ENCODE measurements at places on chromosomes 11 and 22. TPM values are rescaled to one million over a fixed set of nuclear protein-coding genes. Genes with fewer than 3 reads are reported as not detected.

GRCh38 chr22:31332886-31333285 lies 13.3 kb downstream of the PATZ1 start:
- no peak for DNase-seq

GRCh38 chr22:27802346-27803073 lies 954 bp upstream of the MN1 start:
- DNase-seq, result no peak

DNA sequence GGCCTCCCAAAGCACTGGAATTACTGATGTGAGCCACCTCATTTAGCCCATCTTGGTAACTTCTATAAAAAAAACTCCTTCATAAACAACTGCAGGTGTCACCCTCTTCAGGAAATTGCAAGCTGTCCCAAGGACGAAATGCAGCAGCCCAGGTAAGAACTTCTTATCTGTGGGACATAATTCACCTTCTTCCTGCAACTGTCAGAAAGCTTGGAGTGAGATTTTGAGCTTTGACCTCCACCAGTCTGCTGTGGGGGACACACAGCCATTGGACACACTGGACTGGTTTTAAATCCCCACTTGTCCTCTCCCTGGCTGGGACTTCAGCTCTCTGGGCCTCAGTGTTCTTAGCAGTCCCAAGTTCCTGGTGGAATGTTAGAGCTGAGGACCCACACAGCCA lies 368.5 kb downstream of the MN1 start:
- no peak for DNase-seq

DNA sequence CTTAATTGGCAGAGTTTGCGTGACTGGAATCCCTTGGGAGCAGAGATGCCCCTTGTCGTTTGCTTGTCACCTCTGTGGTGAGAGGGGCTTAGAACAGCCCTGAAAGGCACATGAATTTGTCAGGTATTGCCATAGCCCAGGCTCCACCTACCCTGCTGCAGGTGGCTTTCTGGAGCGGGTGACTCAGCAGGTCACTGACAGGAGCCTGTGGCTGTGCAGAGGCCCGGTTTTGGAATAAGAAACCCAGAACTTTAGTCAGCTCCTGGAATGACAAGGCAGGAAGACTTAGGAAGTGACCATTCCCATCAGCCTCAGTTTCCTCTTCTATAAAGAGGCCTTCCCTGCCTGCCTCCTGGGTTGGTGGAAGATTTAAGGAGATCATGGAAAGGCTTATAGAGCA lies 539.7 kb downstream of the INSC start:
- no peak for DNase-seq

- DNase-seq, result no peak
These were observed 40.2 kb upstream of the MOB2 start for GRCh38 chr11:1526785-1527184.

DNA sequence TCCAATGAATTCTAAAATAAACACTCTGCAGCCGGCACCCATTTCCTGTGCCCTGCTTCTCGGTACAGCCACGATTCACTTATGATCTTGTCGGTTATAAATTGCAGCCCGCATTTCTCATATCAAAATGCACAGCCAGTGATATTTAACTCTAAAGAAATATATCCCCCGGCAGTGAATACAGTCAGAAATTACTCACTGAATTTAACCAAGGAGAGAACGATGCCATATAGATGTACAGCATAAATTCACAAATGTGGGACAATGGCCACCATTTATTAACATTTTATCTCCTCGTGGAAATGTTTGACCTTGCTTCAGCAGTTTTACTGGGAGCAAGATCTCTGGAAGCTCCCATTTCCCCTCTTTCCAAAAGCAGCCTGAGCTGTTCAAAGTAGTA lies 1517.8 kb downstream of the BRD1 start:
- DNase-seq, result no peak

DNA sequence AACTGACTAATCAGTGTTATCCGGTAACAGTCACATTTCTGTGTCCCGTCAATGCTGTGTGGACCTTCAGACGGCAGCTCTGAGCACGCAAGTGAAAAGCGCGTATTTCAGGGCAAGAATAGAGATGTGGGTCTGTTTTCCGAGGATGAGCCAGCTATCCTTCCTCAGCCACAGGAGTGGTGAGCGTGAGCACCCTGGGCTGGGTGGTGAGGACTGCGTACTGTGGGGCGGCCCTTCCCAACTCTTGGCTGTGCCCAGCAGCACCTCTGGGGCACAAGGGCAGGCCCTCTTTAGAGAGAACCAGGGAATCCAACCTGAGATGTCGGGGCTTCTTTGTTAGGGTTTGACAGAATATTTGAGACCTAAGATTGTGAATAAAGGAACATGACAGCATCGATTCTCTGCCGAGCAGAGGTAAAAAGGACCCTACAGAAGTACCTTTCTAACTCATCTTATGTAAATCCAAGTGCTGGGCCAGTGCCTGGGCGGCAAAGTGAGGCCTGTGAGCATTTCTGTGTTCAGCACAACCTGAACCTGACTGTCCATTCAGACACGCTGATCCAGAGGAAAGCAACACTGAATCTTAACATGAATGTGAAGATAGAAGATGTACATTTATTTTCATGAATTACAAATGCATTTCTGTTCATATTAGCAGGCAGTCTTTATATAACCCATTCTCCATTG lies 26.5 kb upstream of the YPEL1 start:
- DNase-seq, result no peak

Gene HBG2
- total RNA-seq, result not detected

Gene CHADL
- 1.2 TPM for total RNA-seq

Gene UEVLD
- 17.8 TPM for total RNA-seq

Gene ZC3H12C
- not detected for total RNA-seq

Gene MPZL3
- total RNA-seq, result 6.3 TPM

Gene OR52E8
- not detected for total RNA-seq

Measured in natural killer cell (primary cell).